Mesendoderm (in vitro differentiated cells): ENCODE measurements at places on chromosomes 2 and 18.
A peak's percentile ranks its signal among the peaks of the same experiment; 100 is the strongest.

DNA sequence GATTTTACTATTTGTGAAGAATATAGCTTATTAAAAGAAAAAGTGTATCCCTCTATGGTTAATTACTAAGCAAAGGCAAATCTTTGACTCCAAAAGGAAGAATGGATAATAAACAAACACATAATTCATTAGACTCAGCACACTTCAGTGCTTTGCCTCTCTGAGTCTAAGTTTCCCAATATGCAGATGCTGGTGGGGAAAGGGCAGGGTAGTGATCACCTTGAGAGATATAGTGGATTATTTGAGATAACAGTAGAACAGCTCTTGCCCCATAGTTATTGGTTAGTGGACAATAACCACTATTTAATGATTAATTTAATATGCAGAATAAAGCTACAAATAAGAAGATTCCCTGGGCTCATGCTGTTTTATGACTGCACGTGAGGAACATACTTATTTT lies 98.2 kb upstream of the SLC8A1 start:
- no peaks in the 10 kb centered on the region for H3K4me1 ChIP-seq
- no peaks in the 10 kb centered on the region for H3K27me3 ChIP-seq
- no peaks in the 10 kb centered on the region for H3K36me3 ChIP-seq

- no peak overlapping the region for H3K4me3 ChIP-seq
- peak; percentile 67 for DNase-seq
- H3K4me1 ChIP-seq: no peaks in the 10 kb centered on the region
- H3K27ac ChIP-seq: no peak overlapping the region
- no peaks in the 10 kb centered on the region for H3K36me3 ChIP-seq
Measured at GRCh38 chr18:34322365-34323289, 97.9 kb upstream of the NOL4 start.

DNA sequence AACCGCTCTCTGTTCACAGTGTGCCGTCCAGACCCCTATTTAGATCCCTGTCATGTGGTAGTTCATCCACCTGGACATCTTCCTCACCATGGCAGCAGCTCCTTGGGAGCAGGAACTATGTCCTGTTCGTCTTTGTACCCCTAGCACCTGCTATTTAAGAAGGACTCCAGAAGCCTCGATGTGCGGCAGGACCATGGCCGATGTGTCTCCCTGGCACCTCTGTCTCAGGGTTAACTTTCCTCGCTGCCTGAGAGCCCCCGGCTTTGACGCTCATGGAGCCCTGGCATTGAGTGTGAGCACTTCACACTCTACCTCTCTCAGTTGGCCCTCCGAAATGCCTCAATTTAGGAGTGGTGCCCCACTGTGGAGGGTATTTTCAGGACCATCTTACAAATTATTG lies 152.0 kb downstream of the FAM210A start:
- no peaks in the 10 kb centered on the region for H3K36me3 ChIP-seq
- no peaks in the 10 kb centered on the region for H3K27me3 ChIP-seq
- H3K4me3 ChIP-seq: no peak overlapping the region
- H3K27ac ChIP-seq: no peak overlapping the region
- DNase-seq: no peak

DNA sequence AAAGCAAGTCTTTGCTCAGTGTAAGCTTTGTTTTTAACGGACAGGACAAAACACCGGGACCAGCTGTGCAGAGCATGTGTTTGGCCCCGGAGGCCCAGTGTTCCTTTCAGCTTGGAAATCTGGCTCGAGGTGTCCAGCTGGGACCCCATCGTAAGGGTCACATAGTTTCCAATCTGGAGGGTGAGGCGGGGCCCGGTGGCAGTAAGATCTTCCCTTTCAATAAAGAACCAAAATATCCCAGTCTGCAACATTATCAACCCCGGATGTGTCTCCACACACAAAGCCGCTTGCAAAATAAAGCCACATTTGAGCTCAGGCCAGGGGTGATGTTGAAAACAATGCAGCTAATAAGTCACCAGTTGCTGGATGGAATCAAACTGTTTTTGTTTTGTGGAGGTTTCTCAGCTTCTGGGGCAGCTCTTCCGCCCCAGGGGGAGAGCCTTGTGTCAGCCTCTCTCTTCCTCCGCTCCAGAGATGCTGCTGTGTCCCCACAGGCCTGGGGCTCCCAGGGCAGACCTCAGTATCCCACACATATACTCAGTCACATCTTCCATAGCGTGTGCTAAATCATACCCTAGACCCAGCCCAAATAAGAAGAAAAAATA lies 138.6 kb upstream of the GLI2 start:
- no peaks in the 10 kb centered on the region for H3K4me1 ChIP-seq
- no peaks in the 10 kb centered on the region for H3K36me3 ChIP-seq
- DNase-seq: no peak
- H3K27me3 ChIP-seq: no peaks in the 10 kb centered on the region

DNA sequence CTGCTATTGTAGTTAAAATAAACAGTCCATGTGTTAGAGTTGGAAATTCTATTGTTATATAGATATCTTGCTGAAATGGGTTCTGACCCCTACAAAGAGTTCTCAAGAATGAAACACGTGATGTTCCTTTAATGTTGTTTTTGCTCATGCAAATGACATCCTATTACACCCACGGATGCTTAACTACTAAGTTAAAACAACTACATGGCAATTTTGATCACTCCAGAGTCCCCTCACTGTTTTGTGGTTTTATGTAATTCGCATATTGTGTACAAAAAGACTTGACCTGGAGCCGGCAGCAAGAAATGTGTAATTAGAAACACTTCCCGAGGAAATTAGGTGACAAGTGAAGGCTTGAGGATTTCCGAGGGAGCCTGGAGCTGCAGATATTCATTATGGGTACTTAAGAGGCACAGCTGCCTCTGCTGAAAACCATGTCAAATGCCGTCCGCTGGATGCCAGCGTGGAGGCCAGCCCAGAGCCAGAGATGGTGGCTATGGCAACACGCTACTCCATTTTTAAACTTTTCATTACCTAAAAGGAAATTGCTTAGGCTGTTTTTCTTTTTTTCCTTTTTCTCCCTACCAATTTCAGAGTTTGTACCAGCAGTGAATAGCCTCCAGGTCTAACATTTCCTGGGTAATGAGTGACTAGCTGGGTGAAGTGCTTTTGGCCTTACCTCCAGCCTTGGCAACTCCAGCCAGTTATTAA lies 21.0 kb upstream of the CABLES1 start:
- DNase-seq: no peak
- H3K27ac ChIP-seq: no peak overlapping the region
- no peaks in the 10 kb centered on the region for H3K36me3 ChIP-seq
- no peak overlapping the region for H3K4me3 ChIP-seq
- H3K4me1 ChIP-seq: no peaks in the 10 kb centered on the region

GRCh38 chr2:216666461-216667233 lies 28.7 kb downstream of the IGFBP5 start:
- no peaks in the 10 kb centered on the region for H3K36me3 ChIP-seq
- peak; percentile 94 for DNase-seq
- H3K4me1 ChIP-seq: peaks cover 8% of the 10 kb centered on the region

- no peaks in the 10 kb centered on the region for H3K27me3 ChIP-seq
- no peak overlapping the region for H3K4me3 ChIP-seq
- H3K27ac ChIP-seq: no peak overlapping the region
Measured at GRCh38 chr2:112150851-112151250, 12.7 kb downstream of the FBLN7 start.

DNA sequence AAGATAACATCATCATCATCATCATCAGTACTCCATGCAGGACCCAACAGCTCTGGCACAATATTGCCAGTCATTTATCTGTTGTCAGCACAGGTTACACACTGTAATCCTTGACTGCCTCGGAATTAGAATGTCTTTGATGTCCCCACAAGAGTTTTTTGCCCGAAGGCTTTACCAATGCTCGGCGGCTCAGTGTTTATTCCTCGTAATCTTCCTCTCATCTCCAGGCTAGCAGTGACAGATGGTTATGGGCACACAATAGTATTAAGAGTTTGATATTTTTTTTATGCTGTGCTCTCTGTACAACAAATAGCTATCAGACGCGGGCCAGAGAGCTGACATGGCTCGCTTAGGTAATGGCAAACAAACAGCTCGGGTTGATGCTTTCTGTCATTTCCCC lies 515.2 kb downstream of the ZEB2 start:
- DNase-seq: peak; percentile 11
- no peak overlapping the region for H3K27ac ChIP-seq
- H3K27me3 ChIP-seq: no peaks in the 10 kb centered on the region
- H3K4me3 ChIP-seq: no peak overlapping the region

DNA sequence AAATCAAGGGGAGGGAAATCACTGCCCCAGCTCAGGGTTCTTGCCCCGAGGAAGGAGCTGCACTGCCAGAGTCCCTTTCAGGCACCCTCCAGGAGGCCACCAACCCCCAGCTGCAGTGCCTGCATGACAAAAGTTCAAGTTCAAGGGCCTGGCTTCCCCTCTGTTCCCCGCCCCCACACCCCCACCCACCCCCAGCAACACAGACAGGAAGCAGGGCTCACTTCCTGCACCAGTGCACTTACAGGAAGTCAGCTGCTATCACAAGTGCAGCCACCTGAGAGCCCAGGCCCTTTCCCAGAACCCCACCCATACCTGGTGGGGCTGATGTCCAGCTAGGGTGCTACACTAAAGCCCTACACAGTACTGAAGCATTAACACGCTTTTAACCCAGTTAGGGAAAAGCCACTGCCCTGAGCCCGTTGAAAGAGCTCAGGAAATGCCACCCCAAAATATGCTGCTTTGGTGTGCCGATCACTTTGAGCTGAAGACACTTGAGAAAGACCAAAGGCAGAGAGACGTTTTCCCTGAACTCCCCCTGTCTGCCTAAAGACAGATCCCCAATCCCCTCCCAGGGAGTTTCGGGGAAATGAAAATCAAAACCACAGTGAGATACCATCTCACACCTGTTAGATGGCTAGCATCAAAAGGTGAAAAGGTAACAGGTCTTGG lies 109.9 kb upstream of the CAB39 start:
- no peaks in the 10 kb centered on the region for H3K4me1 ChIP-seq
- no peak overlapping the region for H3K27ac ChIP-seq
- H3K36me3 ChIP-seq: no peaks in the 10 kb centered on the region
- DNase-seq: no peak

- no peaks in the 10 kb centered on the region for H3K36me3 ChIP-seq
- no peak overlapping the region for H3K4me3 ChIP-seq
- no peaks in the 10 kb centered on the region for H3K27me3 ChIP-seq
Measured at GRCh38 chr2:57209799-57210198, 836.8 kb upstream of the VRK2 start.

DNA sequence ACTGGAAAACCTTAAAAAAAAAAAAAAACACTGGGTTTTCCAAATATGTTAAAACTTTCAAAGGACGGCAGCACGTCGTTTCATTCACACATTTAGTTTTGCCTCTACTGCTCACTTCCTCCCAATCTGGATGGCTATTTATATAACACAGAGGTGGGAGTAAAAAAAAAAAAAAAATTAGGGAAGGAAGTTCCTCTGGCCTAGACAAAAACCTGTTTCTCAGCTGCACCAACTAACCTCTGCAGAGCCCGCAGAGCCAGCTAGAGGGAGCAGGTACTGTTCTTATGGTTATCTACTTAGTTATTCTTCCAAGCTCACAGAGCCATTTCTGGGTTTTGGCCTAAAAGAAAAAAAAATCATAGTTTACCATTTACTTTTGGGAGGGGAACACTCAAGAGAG lies 28.1 kb downstream of the SLC1A4 start:
- peak; percentile 44 for DNase-seq
- no peaks in the 10 kb centered on the region for H3K36me3 ChIP-seq
- peaks cover 3% of the 10 kb centered on the region for H3K4me1 ChIP-seq
- H3K27ac ChIP-seq: no peak overlapping the region
- H3K27me3 ChIP-seq: no peaks in the 10 kb centered on the region
- no peak overlapping the region for H3K4me3 ChIP-seq

DNA sequence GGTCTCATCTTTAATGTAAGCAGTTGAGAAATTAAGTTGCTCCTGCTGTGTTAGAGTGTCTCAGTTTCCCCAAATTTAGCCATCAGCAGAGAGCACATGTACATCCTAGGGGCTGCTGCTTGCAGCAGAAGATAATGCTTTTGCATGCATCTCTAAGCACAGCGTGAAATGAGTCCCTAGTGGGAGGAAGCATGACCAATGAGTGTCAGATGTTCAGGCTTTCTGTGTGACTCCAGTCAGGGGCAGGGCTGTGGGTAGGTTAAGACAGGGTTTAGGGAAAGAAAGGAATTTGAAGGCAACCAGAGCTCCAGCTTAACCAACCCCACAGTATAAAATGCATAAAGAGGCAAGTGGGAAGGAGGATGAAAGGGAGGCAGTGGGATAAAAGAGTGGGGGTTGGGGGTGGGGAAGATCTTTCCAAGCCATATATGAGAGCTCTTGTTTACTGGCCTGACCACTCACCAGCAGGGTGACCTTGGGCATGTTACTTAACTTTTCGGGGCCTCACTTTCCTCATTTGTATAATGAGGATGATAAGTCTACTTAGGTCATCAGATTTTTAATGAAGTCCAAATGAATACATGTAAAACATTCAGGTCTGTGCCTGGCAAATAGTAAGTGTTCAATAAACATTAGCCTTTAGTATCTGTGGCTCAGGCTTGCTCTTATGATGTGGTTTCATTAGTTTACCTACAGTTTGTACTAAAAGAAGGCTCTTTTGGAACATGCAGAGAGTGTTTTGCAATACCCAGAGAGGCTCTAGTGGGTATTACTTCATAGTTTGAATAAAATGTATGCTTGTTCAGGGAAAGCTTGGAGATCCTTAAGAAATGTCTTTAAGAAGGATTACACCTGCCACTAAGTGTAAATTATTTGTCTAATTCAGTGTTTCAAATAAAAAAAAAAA lies 42.7 kb upstream of the PELI1 start:
- H3K27ac ChIP-seq: no peak overlapping the region
- H3K4me3 ChIP-seq: no peak overlapping the region
- DNase-seq: no peak
- no peaks in the 10 kb centered on the region for H3K36me3 ChIP-seq
- peaks cover 4% of the 10 kb centered on the region for H3K4me1 ChIP-seq

GRCh38 chr2:158060835-158061435 lies 40.7 kb upstream of the UPP2 start:
- DNase-seq: peak; percentile 92
- H3K27me3 ChIP-seq: no peaks in the 10 kb centered on the region
- H3K27ac ChIP-seq: no peak overlapping the region

- no peaks in the 10 kb centered on the region for H3K4me1 ChIP-seq
- no peak overlapping the region for H3K27ac ChIP-seq
Measured at GRCh38 chr2:140701726-140702125, 1429.1 kb downstream of the LRP1B start.

DNA sequence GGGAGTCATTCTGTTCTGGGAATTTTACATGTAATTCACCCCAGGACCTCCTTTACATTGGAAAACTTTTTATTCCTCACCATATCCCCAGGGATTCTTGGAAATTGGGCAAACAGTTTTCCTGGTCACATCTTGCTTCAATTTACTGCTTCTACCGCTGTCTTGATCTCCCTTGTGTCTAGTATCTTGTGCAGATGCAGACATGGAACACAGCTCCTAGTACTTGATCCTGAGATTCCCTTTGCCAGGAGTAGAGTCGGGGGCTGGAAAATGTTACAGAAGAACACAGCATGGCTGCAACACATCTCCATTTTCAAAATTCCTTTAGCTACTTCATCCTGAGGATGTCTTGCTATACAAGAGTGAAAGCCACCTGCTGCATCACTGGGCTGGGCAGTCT lies 472.8 kb downstream of the PLCL1 start:
- no peak overlapping the region for H3K4me3 ChIP-seq
- H3K27ac ChIP-seq: no peak overlapping the region
- H3K4me1 ChIP-seq: no peaks in the 10 kb centered on the region
- no peaks in the 10 kb centered on the region for H3K36me3 ChIP-seq
- no peak for DNase-seq
- no peaks in the 10 kb centered on the region for H3K27me3 ChIP-seq

GRCh38 chr18:73286584-73286983 lies 418.8 kb upstream of the NETO1 start:
- no peaks in the 10 kb centered on the region for H3K4me1 ChIP-seq
- no peak overlapping the region for H3K27ac ChIP-seq
- no peak overlapping the region for H3K4me3 ChIP-seq
- H3K27me3 ChIP-seq: no peaks in the 10 kb centered on the region
